Activated CD4-positive, alpha-beta T cell treated with anti-CD3 and anti-CD28 coated beads for 4 hours (primary cell): ENCODE measurements at places on chromosomes 16 and 17.

- no peak for DNase-seq
Observed at GRCh38 chr17:54901230-54901822, 674 bp downstream of the TOM1L1 start.

DNA sequence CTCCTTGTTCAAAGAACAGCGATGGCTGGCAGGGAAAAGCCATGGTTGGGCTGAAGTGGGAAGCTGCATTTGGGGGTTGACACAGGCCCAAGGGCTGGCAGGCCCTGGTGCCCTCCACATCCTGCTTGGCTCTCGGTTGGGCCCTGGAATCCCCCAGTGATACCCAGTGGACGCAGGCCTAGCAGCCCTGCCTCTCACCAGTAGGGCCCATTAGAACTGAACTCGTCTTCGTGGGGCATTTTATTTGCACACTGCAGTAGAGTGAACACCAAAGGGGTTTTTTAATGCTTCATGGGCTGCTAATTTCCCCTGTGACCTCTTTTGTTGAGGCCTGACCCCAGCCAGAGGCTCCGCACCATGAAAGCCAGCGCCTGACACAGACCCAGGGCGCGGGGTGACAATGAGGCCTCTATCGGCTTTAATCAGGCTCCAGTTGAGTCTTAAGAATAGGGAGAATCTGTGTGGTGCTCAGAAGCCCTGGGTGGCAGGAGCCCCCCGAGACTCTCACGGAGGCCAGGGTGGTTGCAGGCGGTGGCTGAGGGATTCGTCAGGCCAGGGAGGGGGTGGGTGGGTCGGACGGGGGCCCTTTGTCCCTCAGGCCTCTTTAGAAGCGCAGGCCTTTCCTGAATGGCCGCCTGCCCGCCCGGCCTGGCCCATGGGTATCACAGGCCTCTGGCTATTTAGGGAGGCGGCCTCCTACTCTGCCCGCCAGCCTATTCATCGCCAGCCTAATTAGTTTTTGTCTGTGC is 199.3 kb downstream of the NTN1 start:
- DNase-seq, result no peak

DNA sequence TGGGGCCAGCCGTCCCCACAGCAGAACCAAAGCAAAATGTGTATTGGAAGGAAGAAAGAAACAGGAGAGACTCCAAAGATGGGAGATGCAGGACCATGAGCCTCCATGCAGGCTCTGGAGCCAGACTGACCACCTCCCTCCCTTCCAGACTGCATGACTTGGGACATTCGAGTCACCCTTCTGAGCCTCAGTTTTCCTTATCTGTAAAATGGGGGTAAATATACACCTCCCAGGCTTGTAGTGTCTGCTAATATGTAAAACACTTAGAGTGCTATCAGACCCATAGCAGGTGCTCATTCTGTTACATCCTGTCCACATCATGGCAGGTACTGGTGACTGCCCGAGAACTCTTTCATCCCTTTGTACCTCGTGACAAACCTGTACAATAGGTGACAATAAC is 370.8 kb downstream of the SNX29 start:
- DNase-seq, result no peak

DNA sequence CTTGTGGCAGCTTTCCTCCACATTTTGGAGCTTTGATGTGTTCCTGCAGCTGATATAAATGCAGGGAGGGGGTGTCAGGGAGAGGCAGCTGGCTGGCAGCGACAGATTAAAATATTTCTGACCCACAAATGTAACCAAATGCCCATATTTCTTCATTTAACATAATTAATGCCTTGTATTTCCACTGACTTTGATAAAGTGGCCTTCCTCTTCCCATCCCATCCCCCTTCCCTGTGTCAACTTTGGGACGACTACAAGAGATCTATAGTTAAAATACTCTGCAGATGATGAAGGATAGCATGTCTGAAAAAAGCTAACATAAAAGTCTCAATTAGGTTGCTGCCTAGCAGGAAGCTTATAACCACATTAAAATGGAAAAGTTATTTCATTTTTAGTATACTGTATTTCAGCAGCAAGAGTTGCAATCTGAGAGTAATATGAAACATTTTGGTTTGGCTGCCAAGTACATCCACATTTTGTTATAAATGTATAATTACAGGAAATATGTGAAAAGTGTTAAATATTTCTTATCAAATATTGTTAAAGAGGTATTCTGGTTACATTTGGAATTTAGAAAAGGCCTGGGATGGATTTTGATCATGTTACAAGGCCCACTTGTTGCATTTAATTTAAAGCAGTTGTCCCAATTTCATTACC is 238.7 kb upstream of the TBX2 start:
- no peak for DNase-seq

DNA sequence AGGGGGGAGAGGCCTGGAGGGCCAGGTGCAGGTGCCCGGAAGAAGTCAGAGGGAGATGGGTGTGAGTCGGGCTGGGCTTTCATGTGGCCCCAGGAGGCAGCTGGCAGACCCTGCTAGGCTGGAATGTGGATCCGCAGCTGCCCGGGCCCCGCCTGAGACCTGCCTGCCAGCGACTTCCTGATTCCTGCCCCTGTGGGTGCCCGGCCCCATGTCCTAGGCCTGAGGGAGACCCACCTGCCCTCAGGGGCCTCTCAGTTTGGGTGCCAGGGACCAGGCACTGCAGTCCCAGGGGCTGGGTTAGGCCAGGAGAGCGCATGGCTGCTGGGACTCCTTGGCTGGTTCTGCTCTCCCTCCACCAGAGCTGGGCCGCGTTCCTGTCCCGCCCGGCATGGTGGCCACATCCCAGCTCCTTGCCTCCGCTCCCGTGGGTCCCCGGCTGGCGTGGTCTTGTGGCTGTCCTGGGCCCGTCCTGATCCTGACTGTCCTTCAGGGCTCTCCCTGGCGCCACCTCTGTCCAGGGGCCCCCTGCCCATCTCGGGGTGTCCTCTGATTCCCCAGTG is 22.1 kb upstream of the SPNS2 start:
- no peak for DNase-seq

- no peak for DNase-seq
Observed at GRCh38 chr16:88930716-88931115, 46.3 kb downstream of the CBFA2T3 start.
